ENCODE measurements at places on chromosomes 4 and X.

GRCh38 chr4:89299153-89299791 lies 8.3 kb downstream of the GPRIN3 start:
- no peak for DNase-seq

GRCh38 chrX:2788980-2789379 lies 37.1 kb downstream of the XG start:
- no peak for DNase-seq

GRCh38 chrX:7147413-7147977 lies at the start of gene STS:
TSS of gene STS (plus strand) at chrX:7147712. CDS start at chrX:7253200, 105,488 bp downstream.
- DNase-seq: peak; percentile 14

- no peak for DNase-seq
Measured at GRCh38 chr4:33340168-33340567, 2620.0 kb downstream of the PCDH7 start.

DNA sequence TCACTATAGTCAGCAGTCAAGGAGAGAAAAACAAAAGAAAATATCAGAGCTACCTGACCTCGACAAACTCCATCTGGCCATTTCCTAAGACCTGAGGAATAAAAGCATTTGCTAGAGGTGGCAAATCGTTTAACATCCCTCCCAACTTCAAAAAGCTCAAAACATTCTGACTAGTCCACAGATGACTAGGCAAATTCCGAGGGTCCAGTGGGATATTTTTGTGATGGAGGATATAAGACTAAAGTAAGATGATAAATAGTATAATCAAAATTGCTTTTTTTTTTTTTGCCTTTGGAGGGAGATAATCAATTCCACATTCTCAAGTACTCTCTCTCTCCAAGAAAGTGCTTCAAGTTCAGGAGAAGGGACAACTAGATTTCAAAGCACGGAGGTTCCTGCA lies 119.1 kb upstream of the ETNPPL start:
- no peak for DNase-seq
